ENCODE measurements at places on chromosomes 5 and 9.
A peak's percentile ranks its signal among the peaks of the same experiment; 100 is the strongest.

DNA sequence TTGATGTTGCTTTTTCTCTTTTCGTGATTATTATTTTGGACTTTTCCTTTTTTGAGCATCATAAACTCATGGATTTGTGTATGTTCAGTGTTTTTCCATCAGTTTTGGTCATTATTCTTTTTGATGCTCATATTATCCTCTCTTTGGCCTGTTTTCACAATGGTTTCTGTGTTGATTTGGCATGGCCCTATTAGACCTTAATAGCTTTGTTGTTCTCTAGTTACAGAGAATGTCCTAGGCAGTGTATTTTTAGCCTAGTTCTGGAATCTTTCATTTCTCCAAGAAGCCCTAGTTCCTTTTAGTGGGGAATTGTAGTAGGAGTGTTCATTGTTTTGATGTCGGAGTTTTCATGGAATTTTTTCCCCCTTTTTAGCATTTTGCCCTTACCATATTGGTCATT, 41.3 kb upstream of the ROPN1L start:
- DNase-seq: no peak

DNA sequence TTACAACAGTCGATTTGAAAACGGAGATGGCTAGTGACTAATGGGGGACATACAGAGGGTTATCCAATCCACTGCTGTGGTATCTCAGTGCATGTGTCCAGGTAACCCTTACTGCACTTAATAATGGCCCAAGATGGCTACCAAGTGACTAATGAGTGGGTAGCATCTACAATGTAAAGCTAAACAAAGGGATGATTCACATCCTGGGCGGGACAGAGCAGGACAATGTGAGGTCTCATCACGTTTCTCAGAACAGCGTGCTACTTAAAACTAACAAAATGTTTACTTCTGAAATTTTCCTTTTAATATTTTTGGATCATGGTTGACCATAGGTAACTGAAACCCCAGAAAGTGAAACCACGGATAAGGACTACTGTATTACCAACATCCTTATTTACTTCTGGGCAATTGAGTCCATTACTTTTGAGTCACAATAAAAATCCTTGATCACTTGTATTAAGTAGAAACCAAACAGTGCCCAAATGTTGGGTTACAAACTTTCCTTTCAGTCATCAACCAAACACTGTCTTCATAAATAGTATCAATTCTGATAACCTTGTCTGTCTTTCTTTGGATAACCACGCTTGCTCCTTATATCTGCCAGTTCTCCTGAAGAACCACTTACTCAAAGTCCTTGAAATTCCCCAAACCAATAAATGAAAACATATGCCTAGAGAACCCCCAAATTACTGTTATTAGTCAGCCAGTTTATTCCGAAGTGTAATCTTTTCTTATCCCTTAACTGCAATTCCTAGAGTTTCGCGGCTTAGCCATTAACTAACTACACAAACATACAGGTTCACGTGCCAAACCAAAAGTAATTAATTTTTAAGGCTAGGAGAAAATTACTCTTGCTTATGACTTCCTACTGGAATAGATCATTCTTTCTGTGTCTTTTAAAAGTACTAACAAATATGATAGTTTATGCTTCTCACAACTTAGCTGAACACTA, 59.7 kb downstream of the ELL2 start:
- DNase-seq: no peak

- no peak for DNase-seq
Measured at GRCh38 chr9:138063033-138063432, 185.5 kb downstream of the CACNA1B start.

DNA sequence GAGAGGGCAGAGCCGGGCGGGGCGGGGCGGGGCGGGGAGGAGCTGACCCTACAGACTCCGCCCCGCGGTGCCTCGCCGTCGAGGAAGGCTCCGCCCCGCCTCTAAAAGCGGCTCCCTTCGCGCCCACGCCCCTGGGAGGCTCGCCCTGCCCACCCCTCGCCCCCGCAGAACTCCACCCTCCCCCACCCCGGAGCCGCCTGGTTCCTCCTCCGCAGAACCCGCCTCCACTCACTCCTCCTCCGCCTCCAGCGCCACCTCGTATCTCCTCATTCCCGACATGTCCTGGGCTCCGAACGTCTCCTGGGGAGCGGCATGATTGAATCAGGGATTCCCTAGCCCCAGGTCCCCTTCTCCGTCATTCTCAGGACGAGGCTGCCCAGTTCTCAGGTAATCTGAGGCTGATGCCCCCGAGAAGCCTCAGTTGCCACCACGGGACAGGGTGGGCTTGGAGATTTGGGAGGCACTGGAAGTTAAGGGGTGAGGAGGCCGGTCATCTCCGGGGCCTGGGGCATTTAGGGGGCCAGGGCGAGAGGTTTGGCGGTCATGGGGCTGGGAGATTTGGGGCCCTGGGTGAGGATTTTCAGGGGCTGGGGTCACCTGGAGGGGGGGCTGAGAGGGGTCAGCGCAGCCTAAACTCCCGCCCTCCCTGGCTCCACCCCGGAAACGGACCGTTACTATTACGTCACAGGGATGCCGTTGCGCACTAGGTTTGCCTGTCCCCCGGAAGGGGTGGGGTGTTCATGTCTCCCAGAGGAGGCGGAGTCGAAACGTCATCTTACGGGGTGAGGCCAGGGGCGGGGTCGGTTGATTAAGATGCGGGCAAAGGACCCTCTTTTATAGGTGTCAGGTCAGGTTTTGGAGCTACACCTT, 3.2 kb upstream of the CCL27 start:
- no peak for DNase-seq

- DNase-seq: no peak
Measured at GRCh38 chr9:131627326-131627647, 82.0 kb downstream of the PRRT1B start.

- no peak for DNase-seq
Measured at GRCh38 chr9:99459919-99460318, 237.8 kb downstream of the SEC61B start.

- DNase-seq: no peak
Measured at GRCh38 chr5:38237681-38238080, 20.7 kb upstream of the EGFLAM start.

DNA sequence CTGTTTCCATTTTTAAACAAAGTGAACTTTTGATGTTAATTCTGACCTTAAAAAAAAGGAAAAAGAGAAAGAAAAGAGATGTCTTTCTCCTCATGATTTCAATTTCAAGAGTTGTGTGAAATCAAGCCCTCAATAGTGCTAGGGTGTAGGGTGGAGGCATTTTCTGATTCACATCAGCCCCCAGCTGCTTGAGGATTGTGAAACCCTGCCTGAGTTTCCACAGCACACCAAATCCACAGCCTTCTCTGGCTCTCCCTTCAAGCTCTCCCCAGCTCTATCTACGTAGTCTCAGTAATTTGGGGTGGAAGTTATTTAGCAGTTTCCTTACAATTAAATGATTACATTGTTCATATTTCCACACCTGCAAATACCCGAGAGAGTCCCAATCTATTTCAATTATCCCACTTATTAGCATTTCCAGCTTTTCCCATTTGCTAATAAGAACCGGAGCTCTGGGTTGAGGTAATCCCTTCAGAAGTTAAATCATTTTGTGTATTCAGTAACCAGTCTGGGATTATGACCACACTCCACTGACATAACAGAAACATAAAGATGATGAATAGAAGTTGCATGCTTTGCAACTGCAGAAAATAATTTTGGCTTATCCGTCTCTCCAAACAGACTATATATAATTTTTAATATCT, 54.9 kb downstream of the MTX3 start:
- no peak for DNase-seq

DNA sequence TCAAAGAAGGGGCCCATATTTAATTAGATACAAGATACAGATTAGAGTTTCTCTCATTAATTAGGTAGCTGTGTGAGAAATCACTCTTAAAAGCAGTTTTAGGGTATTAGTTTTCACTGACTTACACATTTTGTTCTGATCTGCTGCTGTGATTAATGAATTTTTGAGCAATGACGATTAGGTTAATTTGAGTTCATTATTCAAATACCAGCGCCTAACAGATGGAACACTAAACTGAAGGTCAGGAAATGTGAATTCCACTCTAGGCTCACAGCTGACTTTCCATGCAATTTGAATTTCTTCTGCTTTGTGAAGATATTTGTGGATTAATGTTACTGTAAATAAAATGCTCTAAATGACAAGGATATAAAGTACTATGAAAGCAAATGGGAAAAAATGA, 380.6 kb downstream of the ADGRV1 start:
- no peak for DNase-seq

DNA sequence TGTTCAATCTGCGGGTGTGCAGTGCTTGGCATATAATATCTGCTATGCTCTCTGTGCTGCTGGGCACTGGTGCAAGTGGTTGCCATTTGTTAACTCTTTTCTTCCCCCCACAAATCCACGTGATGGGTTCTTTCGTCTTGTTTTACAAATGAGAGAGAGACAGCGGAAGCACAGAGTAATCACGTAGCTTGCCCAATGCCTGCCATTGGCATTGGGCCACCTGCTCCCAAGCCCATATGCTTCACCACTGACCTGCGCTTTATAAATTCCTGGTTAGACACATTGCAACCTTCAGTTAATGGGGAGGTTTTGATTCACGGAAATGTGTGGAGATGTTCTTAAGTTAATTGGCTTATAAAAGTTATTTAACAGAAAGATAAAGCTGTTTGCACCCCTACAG, 194.8 kb upstream of the ADAMTS16 start:
- DNase-seq: no peak

DNA sequence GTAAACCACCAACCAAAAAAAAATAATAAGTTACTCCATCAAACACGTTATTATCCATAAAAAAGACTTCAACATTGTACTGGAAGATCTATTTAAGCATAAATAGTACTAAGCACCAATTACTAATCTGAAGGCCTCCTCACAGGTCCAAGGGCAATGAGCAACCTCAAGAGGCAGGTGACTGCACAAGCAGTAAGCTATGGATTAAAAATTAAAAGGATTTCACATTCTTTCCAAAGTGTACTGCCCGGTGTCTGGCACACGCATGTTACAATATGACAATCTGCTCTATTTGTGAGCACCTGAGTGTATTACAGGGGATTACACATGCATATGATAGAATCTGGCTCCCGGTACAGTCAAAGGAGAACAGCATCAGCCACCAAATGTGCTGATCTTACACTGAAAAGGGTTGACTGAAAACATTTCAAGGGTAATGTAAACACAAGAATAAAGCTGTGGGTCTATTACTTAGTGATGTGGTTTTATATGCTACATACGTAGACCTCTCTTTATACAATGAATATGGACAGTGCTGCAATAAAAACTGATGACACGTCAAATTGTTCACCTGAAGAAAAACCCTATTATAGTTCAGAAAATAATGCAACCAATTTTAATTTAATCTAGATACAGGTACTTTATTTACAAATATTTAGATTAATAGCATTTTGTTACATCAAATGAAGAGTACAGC, 22.8 kb downstream of the RAB14 start:
- DNase-seq: no peak

DNA sequence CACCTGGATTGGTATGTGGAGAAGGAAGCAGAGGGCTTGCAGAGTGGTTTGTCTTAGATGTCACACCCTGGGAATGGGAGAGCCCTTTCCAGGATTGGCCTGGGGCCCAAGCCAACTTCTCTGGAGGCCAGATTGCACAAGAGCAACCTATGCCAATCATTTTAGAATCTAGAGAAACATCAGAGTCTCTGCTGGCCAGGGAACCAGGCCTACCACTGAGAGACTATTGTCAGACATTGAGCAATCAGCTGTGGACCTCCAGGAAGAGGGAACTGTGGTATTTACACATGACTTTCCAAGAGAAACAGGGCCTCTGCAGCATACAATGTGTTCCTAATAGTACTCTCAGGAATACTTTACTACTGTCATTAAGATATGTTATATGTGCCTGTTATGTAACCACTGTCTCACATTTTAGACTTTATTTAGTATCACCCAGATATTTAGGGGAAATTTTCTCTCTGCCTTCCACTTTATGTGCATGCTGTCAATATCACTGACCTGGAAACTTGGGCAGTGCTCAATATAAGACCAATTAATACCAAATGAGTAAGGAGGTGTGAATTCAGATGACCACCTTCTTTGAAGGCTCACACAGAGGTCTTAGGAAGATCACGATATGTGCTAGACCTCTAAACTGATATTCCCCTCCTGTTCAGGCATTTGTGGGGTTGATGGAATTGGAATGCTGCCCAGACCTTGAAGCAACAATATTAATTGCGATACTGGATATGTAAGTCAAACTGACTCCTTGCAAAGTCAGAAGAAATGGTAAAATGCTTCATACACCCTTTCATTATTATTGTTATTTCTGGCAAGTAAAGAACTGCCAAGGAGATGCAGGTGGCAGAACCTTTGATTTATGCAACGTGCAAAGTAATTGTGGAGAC, 20.5 kb upstream of the CCL28 start:
- no peak for DNase-seq

DNA sequence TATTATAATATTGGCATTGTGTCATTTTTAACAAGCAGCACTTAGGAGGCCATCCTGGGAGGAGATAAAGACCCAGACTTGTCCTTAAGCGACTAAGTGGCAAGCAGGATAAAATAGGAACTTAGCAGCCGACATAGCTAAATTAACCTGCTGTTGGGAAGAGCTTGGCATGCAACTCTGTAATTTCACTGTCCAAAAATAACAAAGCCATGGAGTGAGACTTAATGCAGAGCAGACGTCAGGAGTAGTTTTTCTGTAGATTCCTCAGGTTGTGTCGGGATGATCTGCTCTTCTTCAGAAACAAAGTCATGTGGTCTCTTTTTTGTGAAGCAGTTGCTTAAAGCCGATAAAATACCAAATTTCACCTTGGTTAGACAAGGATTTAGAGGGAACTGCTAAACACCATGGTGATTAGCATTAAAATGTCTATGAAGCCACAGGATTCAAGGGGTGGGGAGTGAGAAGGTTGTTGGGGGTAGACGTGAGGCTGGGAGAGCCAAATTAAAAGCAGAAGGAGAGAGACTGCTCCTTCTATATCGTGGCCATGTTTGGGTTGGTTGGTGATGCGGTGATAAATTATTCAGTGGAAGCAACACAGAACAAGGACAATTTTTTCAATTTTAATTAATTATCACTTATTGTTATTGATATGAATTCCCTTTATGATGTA, 303.0 kb downstream of the CSNK1G3 start:
- no peak for DNase-seq

DNA sequence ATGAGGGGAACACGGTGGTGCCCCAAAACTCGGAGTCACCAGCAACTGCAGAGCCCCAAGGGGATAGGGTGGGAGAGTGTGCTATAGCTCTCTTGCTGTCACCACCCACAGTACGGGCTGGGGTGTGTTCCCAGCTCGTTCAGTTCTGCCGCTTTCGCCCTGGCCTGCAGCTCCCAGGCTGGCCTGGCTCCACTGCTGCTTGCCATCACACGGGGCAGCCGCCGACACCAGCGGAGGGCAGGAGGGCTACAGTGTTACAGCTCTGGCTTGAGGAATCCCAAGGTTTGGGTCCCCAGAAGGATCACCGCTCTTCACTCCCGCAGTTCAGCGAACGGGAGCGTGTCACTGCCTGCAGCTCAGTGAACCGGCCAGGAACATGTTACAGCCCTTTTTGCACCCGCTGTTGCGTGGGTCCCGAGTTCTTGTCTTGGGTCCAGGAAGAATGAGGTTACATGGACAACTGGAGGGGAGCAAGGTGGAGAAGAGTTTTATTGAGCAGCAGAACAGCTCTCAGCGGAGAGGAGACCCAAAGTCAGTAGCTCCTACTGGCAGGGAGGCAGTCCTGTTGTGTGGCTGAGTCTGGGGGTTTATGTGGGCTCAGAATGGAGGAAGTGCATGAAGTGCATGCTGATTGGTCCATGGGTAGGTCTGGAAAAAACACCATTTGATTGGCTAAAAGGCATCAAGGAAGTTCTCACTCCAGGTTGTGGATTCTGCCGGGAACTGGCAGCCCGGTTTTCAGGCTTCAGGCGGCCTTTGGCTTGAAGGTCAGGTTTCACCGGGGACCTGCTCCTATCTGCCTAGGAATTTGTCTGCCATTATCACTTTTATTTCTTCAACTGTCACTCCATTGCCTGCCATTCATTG, 113.4 kb downstream of the EHMT1 start:
- DNase-seq: peak; percentile 40
